ENCODE measurements at places on chromosomes 7 and 10.

GRCh38 chr10:102831322-102832071 is 5.7 kb downstream of the CYP17A1 start:
- no peak for DNase-seq

DNA sequence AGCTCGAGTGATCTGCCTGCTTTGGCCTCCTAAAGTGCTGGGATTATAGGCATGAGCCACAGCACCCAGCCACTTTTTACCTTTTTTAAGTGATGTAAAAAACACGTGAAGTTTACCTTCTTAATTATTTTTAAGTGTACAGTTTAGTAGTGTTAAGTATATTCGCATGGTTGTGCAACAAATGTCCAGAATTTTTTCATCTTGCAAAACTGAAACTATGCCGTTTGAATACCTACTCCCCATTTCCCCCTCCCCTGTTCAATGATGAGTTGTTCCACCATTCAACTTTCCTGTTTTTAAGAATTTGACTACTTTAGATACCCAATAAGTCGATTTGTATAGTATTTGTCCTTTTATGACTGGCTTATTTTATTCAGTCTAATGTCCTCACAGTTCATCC is 10.9 kb downstream of the NRBF2 start:
- no peak for DNase-seq

GRCh38 chr7:4227105-4228010 is 454.7 kb upstream of the FOXK1 start:
- DNase-seq: no peak

DNA sequence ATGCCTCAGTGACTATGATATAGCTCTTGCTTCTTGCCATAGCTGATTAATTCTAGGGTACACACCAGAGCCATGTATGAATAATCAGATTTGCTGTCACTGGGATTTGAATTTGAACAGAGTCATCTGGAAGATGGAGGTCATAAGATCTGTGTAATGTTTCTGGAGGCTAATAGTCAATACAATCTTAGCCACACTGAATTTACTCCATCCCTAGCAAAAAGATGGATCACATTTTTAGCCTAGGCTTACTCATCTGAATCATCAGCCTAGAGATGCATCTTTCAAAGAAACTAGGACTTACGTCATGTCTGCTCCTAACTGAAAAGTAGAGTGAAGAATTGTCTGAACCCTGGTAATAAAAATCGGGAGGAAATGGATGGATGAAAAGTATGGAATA is 142.3 kb upstream of the ZNF804B start:
- no peak for DNase-seq

GRCh38 chr10:71229726-71230655 is 17.6 kb downstream of the UNC5B start:
- DNase-seq: no peak

- no peak for DNase-seq
These were observed 121.6 kb upstream of the WDR11 start for GRCh38 chr10:120729547-120729946.
